HTR-8/SVneo (cell line): ENCODE measurements at places on chromosomes 2 and 18.

GRCh38 chr2:109375131-109375561 is 238.6 kb downstream of the SEPTIN10 start:
- DNase-seq = no peak

DNA sequence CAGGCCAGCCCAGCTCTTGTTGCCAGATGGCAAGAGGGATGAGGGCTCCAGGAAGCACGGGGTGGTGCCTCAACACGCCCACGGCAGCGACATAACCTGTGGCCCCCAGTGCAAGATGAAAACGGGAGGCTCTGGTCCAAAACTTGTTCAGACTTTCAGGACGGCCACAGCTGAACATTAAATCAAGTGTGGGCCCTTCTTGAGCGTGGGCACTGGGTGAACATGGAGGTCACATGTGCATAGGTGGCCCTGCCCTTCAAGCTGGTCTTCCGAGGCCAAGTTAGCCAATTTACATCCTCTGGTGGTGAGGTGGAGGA is 77.5 kb downstream of the NDUFA10 start:
- DNase-seq = no peak

- DNase-seq = no peak
Observed at GRCh38 chr2:161337247-161337646, 29.0 kb downstream of the PSMD14 start.

DNA sequence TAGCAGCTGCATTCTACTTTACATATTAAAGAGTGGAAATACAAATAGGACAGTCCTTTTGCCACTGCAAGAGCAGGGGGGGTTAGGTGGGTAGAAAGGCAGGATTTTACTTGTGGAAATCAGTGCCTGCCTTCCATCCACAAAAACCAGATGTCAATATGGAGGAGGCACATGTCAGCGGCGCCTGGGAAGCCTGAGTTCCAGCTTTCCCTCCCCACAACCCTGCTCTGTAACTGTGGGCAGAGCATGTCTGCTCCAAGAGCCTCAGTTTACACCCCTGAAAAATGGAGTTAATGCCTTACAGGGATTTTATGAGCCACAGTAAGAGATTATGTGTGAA is 32.9 kb downstream of the STEAP3 start:
- DNase-seq = no peak

DNA sequence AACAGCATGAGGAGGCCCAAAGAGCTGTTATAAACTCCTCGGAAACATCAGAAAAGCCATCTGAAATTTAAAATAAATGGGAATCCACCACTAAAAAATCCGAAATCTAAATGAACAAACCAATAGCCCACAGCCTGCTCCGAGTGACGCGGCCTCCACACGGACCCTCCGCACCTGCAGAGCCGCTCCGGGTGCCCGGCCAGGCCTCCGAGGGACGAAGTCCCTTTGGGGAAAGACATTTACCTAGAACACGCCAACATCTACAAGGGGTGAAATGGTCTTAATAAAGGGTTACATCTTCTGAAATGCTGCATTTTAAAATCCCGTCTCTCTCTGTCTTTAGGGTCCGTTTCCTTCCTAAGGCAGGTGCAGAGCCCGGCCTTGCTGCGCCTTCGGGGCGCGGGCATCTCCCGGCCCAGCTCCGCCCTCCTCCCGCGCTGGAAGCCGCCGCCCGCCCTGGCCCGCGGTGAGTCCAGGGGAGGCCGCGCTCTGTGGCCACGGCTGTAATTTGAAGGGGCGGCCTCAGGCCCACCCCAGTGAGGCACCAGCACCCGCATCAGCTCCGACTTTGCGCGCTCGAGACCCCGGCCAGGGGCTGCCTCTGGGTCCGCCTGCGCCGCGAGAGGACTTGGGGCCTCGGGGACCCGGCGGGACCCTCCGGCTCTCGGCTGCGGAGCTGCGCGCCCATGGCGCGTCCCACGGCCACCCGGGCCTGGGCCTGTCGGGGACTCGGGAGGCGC is 42.3 kb upstream of the CTDP1 start:
- DNase-seq = no peak

DNA sequence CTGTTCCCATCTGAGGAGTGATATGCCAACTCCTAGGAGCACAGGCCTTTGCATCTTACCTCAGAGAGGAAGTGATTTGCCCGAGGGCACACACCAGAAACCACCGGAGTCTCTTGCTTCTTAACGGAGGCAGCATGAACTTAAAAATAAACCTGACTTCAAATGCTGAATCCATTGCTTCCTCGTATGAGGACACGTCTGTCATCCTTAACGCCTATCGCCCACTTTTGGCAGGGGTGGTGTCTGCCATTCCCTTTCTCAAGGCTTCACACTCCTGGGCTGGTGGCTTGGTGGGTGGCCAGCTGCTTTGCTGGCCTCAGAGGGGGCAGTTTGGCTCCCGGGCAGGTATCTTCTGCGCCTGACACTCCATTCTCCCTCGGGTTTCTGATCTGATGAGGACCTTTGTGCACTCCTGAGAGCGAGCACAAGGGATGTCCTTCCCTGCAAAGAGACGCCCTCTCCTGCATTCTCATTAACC is 1.1 kb upstream of the PREB start:
- no peak for DNase-seq

DNA sequence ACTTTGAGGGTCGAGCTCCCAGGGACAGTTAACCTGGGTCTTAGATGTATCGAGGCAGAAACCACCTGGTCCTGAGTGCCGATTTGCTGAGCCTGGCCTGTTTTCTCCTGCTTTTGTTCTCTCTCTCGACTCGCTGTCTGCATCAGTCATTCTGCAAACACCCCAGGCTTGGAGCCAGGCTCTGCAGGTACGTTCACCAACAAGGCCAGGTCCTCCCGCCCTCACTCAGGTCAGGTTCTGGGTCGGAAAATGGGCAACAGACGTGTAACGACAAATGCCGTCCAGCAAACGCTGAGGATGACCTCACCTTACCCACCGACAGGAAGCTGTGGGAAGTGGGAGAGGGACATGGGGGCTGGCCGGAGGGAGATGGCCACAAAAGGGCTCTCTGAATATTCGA is 57.7 kb upstream of the PXDN start:
- no peak for DNase-seq

DNA sequence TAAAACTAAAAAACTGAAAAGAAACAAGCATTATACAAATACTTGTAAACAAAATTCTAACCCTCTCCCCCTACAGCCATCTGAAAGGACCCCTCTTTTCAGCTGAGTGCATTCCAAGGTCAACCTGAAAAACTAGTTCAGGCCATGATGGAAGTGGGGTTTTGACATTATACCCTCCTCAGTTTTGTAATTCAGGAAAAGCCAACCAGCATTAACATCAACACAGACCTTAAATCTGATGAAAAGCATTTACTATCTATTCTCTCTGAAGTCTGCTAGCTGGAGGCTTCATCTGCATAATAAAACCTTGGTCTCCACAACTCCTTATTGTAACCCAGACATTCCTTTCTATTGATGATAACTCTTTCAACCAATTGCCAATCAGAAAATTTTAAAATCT is 302.2 kb downstream of the CNTNAP5 start:
- no peak for DNase-seq

- DNase-seq = no peak
Observed at GRCh38 chr2:177326005-177326404, 61.5 kb upstream of the NFE2L2 start.

- DNase-seq = no peak
Observed at GRCh38 chr18:40313030-40313642, 1641.9 kb upstream of the PIK3C3 start.

- DNase-seq = no peak
Observed at GRCh38 chr2:16840496-16841172, 175.0 kb upstream of the CYRIA start.

DNA sequence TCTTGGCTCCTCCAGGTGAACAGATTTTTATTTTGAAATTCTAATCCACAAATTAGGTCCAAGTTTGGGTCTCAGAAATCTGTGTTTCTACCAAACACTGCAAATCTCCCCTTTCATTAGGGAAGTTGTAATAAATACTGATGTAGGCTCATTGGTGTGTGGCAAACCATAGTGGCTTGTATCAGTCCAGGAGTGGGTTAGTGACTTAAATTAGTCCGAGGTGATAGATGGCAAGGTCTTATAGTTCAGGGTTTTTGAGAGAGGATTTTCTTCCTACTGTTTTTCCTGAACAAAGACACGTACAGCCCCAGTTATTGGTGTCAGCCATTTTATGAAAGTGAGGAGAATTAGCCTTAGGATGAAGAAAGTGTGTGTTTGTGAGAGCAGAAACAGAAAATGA is 74.6 kb downstream of the RPRM start:
- no peak for DNase-seq

GRCh38 chr2:121545257-121545656 is 14.6 kb downstream of the RNU4ATAC start:
- DNase-seq = no peak

- DNase-seq = no peak
Observed at GRCh38 chr18:35443434-35443833, 54.3 kb downstream of the INO80C start.

DNA sequence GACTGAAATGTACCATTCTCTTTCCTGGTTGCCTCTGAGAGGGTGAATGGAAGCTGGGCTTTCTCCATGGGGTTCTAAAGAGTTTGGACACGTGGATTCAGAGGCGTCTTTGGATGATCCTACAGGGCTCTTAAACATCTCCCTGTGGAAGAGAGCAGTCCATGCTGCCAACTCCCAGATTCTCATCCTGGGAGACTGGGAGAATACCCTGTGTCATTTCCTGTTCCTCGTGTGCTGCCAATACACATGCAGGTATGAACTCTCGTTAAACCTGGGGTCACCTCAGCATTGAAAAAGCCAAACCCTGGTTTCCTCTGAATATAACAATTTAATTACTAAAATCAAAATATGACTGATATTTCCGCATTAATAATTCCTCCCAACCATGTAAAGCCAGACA is 73.3 kb upstream of the NT5C1B start:
- DNase-seq = no peak

GRCh38 chr2:60549928-60550177 is 3.6 kb downstream of the BCL11A start:
- DNase-seq = no peak

DNA sequence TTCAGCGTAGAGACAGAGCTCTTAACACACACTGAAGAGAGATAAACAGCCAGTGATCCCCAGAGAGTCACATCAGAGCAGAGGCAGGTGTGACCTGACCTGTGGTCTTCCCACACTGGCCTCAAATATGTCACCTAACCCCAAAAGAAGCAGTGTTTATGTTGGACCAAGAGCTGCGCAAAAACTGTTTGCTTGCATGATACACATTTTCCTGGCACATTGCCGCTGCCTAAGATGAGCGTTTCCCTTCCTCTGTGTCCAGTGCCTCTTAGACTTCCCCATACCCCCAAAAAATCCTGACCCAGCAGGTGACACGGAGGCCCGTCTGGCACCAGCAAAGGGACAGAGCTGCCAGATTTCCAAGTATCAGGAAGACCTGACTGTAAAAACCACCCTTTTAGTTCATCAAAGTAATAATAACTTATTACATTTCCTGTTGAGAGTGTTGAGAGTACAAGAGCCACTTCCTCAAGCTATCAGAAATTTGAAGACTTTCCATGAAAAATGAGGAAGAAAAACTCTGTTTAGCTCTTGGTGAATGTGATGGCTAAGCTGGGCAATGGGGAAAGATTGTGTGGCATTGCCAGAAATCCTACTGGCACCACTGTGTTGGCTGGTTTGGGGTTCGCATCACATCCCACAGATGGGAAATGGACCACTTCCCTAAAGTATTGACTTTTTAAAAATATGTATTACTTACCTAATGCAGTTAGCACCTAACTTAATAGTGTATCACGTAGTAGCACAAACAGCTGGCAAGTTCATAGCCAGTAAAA is 6.7 kb downstream of the TNFRSF11A start:
- DNase-seq = no peak

DNA sequence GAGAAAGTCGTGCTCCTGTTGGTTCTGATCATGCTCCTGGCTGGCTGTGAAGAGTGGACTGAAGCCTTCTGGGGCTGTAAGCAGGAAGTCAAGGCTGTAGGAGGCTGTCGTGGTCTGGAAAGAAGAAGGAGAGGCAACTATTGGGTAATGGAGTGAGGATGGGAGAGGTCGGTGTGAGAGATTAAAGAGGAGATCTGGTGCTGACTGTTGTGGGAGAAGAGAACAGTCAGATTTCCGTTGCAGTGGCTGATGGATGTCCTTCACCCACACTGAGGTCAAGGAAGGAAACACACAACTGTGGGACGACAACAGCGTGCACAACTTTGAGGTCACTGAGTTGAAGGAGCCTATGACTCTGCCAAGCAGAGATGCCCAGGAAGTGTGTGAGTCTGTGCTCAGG is 2.8 kb upstream of the PSMD1 start:
- DNase-seq = no peak

DNA sequence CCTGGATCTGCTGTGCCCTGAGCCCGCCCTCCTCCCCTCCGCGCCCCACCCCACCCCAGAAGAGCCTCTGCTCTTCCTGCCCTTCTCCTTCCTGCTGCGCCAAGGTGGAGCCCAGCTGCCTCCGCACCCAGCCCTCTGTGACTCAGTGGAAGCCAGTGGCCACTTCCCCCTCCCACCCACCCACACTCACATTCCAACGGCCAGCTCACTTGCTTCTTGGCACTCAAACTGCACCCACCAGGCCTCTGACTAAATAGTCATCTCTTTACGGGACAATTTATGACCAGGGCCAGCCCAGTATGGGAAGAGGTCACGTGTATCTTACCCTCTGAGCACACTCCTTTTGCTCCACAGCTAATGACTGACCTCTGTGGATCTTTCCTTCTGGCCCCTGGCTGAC is 150.4 kb upstream of the SLC1A4 start:
- peak; percentile 80 for DNase-seq

GRCh38 chr2:190627448-190628412 is 21.2 kb upstream of the NAB1 start:
- no peak for DNase-seq

DNA sequence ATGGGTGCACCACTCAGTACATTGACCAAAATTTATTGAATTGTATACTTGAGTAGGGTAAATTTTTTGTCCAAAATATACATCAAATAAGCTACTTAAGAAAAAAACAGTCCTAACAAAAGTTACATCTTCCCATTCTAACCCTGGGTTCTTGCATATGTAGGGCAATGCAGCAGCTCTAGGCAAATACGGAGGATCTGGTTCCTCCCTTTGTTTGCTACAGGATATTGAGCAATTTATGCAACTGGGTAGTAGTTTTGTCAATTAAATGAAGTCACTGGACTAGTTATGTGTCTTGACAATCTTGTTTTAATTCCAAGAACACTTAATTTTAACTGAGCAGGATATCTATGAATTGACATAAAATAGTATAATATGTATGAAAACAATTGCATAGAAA is 1507.2 kb upstream of the PIK3C3 start:
- no peak for DNase-seq

GRCh38 chr18:45481821-45482220 is 133.5 kb upstream of the SLC14A2 start:
- no peak for DNase-seq

DNA sequence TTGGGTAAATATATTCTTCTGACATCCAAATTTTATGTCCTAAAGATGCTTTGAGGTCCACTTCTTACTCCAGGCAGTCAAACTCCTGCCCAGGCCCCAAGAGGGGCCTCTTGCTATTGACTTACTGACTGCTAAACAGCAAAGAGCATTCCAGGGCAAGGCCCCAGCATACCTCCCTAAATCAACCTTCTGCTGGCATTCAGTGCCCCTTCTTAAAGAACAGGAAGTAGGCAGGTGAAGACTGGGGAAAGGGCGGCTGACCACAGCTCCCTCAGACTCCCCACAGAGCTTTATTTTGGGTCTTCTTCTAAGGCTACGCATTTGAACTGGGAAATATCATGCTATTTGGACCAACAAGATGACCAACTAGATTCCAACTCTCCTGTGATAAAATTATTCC is 68.9 kb downstream of the USP40 start:
- no peak for DNase-seq
